Naive thymus-derived CD8-positive, alpha-beta T cell (primary cell): ENCODE measurements at places on chromosomes 1 and 21.

DNA sequence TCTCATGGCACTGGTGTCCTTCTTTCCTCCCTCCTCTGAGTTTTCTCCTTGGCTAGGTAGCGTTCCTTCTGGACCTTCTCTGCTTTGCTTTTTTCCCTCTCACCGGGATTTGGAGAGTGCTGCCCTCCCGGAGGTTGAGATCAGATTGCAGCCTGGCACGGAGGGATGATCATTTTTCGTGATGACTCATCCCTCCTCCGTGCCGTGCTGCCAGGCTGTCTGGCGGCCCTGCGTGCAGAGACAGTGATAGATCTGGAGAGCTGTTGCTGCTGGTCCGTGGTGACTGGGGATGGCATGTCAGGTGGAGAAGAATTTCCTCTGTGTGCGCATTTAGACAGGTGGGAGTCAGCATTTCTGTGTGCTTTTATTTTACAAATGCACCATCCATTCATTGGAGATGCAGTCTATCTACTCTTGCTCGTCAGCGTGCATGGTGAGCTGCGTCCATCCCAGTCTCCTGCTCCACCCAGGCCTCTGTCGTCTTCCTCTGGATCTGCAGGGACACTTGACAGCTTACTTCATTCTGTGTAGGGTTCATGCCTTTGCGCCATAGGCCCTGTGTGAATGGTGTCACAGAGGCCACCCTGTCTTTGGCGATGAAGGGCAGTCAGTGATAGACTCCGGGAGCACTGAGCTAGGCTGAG lies 104.4 kb downstream of the PCBP3 start:
- no peak for DNase-seq

DNA sequence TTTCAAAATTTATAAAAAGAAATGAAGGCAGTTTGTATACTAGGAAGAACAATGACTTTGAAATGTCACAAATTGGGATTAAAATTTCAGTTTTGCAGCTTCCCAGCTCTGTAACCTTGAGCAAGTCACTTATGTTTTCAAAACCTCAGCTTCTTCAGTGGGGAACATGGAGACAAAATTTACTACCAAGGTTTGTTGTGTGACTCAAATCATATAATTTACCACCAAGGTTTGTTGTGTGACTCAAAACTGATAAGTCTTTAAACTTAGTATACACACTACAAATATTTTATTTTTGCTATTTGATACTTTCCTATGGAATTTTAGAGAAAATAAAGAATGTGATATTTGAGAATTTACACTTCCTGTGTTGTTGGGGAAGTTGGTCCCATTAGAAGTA lies 219.9 kb downstream of the KCTD3 start:
- no peak for DNase-seq

- no peak for DNase-seq
These were observed 346.9 kb upstream of the SNX7 start for GRCh38 chr1:98314601-98315000.

DNA sequence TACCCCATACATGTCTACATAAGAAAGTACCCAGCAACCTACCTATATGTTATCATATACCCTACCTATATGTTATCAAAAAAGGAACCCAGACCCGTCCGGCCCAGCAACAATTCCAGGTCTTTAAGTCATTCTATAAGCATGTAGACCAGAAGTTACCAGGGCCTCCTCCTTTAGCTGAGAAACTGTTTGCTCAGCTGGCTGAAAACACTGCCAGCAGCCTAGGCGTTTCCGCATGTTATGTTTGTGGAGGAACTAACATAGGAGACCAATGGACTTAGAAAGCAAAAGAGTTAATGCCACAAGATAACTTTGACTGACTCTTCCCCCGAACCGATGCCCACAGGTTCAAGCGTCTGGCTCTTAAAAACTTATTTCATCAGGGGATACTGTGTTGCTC lies 7.1 kb upstream of the ZNF678 start:
- no peak for DNase-seq

DNA sequence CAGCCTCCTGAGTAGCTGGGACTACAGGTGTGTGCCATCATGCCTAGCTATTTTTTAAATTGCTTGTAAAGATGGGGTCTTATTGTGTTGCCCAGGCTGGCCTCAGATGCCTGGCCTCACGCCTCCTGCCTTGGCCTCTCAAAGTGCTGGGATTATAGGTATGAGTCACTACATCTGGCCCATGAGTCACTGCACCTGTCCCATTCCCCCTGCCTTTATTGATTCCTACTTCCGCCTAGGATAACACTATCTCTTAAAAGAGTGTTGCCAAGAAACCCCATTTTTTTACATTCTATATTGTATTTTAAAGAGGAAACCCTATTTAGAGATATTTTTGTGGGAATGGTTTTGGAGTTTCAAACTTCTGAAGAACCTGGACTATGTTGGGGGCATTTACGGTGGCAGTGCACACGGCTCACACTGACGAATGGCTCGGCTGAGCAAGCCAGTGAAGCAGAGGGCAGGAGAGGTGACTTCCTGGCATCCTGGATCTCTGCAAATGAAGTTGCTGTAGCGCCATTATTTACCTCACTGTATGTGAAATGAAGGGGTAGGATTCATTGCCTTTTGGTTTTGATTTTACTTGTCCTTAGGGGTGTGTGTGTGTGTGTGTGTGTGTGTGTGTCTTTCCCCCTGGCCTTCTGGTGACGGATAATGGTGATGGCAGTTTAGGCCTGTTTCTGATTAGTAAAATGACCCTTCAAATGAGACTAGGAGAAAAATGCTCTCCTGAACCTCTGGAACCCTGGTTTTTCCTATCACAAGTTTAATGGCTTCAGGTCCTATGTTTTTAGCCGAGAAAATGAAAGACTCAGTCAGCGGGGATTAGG lies 22.5 kb downstream of the KIF26B start:
- no peak for DNase-seq

DNA sequence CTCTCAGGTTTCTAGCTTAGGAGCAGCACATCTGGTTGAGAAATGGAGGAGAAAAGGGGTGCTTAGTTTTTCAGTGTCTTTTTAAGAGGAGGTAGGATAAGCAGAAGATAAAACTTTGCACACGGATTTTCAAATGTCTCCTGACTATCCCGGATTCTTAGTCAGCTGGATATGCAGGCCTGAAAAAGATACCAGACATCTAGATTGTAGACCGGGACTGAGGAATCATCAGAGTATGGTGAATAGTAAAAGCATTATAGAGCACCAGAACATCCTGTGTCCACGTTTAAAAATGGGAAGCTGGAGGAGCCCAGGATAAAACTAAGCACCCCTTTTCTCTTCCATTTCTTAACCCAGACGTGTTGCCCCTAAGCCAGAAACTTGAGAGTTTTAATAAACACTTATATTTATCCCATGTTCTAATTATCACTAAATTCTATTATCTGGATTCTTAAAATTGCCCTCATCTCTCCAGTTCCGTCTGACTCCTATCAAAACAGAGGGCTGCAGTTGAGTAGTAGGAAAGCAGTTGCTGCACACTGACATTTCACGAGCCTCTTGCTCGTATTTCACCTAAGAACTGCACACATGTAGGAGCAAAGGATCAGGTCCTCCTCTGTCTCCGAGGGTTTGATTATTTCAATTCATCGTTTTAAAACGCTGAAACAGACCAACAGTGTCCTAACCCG lies 609 bp downstream of the PIGK start:
- DNase-seq: no peak
